ENCODE measurements at places on chromosomes 6 and 20. TPM values are rescaled to one million over a fixed set of nuclear protein-coding genes. Genes with fewer than 3 reads are reported as not detected.

The OOEP gene
- total RNA-seq = 0.87 TPM

The NRSN2 gene
- total RNA-seq = 23.3 TPM

DNA sequence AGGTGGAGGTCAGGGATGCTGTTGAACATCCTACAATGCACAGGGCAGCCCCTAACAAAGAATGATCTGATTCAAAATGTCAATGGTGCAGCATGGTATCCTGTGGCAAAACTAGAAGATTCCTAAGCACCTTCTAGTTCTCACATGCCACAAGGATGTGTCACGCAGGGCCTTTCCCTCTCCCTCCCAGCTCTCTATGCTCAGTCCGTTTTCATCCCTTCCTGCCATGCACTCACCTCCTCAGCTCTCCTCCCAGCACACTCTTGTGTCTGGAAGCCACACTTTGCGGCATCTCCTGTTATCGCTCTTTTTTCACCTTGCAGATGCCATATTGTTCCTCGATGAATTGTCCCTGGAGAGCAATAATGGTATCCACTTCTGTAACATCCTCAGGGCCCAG, 263.4 kb downstream of the CDC5L start:
- no peak for DNase-seq

GRCh38 chr6:129500958-129501739, 208.8 kb downstream of the ARHGAP18 start:
- no peak for DNase-seq

The GPR63 gene
- total RNA-seq = 7.8 TPM
